ENCODE measurements at places on chromosomes 3 and 15.

- DNase-seq = no peak
Observed at GRCh38 chr15:93158097-93158900, 69.3 kb upstream of the RGMA start.

GRCh38 chr3:33773637-33774036 is 24.8 kb upstream of the PDCD6IP start:
- no peak for DNase-seq

DNA sequence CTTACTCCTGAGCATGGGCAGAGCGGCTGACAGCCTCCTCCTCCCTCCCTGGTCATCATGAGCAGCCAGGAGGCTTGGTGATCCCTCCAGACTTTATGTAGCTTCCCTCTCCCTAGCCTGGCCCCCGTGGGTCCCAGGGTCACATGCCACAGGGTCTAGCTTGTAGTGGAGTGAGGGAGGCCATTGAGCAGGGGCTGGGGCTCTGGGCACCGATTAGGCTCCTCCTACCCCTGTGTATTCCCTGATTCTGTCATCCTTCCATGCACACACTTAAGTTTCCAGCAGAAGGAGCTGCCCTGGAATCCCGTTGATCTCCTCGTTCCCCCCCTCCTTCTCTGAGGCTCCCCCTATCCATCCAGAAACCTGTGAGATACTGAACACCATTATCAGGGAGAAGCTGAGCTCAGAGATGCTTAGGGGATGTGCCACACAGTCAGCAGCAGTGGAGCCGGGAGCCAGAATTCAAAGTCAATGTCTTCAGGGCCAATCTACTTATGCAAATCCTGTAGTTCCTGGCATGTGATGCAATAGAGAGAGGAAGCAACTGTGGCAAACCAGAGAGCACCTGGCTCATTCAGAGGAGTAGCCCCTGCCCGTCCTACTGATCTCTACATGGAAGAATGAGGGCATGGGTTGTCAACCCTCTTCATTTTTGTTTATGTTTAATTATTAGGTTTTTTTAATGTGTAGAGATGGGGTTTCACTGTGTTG is 17.2 kb downstream of the CCDC33 start:
- DNase-seq = no peak

- DNase-seq = no peak
Observed at GRCh38 chr3:171615281-171615680, 155.1 kb upstream of the TNIK start.

- DNase-seq = no peak
Observed at GRCh38 chr3:142987707-142988106, 13.7 kb upstream of the U2SURP start.

- DNase-seq = no peak
Observed at GRCh38 chr3:123590685-123591450, 6.0 kb upstream of the HACD2 start.

- DNase-seq = no peak
Observed at GRCh38 chr3:58026598-58026997, 18.4 kb downstream of the FLNB start.

- DNase-seq = no peak
Observed at GRCh38 chr15:72737723-72738122, 45.8 kb downstream of the ADPGK start.

DNA sequence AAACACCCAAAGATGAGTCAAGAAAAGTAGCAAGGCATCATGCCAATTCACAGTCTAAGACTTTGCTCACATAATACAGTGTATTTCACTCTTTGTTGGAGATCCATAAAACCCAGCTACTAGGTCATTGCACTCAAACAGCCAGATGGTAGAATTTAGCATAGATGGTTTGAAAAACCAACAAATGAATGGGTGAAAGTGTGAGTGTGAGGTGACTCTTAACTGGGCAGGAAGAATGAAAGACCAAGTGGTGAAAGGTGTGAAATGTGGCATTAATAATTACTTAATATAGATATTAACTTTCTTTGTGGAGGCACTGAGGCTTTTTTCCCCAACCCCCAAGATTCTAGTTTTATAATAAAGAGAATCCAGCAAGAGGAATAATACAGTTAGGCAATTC is 159.5 kb downstream of the SQOR start:
- no peak for DNase-seq

All from stimulated activated CD8-positive, alpha-beta memory T cell treated with anti-CD3 and anti-CD28 coated beads, Interleukin-15, amount 100 ng/mL, for 4 hours (primary cell).